ENCODE measurements at places on chromosomes 5 and 9.

GRCh38 chr9:108087781-108088180 lies 598.2 kb upstream of the KLF4 start:
- no peak for DNase-seq

GRCh38 chr9:117253261-117253660 lies 161.6 kb downstream of the ASTN2 start:
- no peak for DNase-seq

DNA sequence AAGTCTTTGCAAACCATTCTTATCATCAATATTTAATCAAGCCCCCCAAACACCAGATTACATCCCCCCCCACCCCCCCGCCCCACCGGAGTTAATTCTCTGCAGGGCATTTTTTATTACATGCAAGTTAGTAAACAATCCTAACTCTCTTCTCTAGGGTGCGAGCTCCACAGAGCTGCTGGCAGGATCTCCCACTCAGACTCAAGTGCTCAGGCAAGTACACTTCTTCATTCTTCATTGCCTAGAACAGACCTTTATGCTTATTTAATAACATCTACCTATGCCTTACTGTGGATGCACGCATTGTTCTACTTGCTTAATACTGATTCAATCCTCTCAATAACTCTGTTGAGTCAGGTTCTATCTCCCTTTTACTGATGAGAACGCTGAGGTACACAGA lies 9.9 kb downstream of the SAXO1 start:
- DNase-seq, result no peak

DNA sequence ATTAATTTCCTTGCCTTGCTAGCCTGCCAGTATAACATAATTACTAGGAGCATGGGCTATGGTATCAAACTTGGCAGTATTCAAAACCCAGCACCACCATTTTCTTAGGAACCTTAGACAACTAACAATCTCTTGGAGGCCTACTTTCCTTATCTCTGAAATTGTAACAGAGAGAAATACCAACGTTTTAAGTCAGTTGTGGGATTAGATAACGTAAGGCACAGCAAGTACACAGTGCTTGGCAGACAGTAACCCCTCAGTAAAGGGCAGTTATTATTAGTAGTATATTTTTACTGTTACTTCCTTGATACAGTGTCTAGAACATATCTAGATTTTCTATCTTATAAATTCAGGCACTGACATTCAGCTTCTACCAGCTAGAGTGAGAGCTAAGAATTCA lies 309.6 kb downstream of the ACTL7B start:
- no peak for DNase-seq

GRCh38 chr9:27369591-27369990 lies 72.6 kb upstream of the EQTN start:
- no peak for DNase-seq

DNA sequence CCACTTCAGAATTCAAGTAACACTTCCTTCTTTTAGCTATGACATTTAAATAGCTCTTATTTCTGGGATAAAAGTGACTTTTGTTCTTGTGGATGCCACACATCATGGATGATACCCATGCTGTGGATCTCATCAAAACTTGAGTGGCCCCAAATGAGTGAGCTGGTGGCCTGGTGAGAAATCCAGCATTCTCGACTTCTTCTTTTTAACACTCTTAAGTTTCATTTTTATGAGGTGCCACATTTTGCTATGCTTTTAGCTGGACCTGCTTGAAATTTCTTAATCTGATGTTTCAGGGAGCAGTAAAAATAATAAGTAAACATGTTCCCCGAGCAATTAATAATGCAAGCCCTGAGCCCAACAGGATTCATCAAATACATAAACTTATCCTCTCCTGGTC lies 384.8 kb upstream of the MEF2C start:
- DNase-seq, result no peak
